ENCODE measurements at places on chromosomes 6 and 20. TPM values are rescaled to one million over a fixed set of nuclear protein-coding genes. Genes with fewer than 3 reads are reported as not detected.
A peak's percentile ranks its signal among the peaks of the same experiment; 100 is the strongest.

DNA sequence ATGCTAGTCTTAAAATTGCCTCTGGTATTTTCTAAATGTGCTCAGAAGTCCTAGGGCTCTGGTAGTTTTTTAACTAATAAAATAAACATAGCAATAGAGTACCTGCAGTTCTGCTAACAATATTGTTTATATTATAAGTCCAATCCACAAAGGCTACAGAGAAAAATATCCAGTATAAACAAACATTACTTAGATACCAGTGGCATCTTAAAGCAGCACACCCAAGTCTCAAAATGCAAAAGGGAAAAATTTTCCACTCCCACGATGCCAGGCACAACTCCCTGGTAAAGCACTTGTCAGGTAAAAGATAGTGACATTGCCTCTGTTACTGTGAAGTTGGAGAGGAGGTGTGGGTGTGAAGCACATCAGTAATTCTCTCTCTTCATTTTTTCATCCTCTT, 123.3 kb downstream of the OGFRL1 start:
- H3K27ac ChIP-seq: no peak overlapping the region
- H3K4me1 ChIP-seq: peaks cover 41% of the 10 kb centered on the region
- no peaks in the 10 kb centered on the region for H3K27me3 ChIP-seq
- H3K4me3 ChIP-seq: no peak overlapping the region
- peaks cover 12% of the 10 kb centered on the region for H3K36me3 ChIP-seq
- DNase-seq: no peak

GRCh38 chr20:17966432-17967310, 1.9 kb downstream of the SNX5 start:
- no peak for DNase-seq
- H3K36me3 ChIP-seq: peaks cover 3% of the 10 kb centered on the region
- H3K27ac ChIP-seq: peak overlapping the region; percentile 90
- peaks cover 71% of the 10 kb centered on the region for H3K4me1 ChIP-seq
- H3K27me3 ChIP-seq: no peaks in the 10 kb centered on the region

DNA sequence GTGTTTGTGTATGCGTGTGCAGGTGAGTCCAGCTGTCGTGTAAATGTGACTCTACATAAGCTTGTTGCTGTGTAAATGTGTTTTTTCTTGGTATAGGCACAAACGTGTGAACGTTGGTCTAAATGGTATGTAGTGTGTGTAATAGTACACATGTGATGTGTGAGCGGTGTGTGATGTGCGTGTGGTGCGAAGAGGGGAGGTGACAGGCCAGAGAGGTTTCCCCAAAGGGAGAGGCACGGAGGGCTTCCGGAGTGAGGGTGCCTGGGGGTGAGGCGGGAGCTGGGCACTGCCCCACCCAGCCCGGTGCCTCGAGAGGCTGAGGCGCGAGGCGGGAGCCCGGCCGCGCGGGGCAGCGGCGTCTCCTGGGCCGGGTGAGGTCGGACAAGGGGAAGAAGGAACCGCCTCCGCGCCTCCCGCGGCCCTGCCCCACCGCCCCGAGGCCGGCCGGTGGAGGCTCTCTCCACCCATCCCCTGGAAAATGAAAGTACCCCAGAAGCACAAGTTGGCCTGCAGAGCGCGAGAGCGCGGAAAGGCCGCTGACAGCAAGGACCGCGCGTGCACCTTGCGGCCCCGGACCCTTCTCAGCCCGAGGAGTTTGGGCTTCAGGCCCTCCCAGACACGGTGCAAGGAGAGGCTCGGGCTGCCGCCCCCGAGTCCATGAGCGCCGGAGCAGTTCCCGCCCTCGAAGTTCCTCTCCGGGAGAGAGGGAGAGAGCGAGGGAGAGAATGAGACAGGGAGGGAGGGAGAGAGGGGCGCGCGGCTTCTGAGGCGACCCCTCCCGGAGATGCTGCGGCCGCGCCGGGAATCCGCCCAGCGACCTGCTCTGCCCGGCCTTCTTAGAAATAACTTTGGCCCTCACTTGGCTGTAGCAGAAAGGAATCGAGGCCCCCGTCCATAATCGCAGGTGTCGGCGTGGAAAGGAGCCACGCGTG, 43.2 kb upstream of the OSTM1 start:
- peaks cover 62% of the 10 kb centered on the region for H3K27me3 ChIP-seq
- H3K27ac ChIP-seq: peak overlapping the region; percentile 50
- no peak for DNase-seq
- H3K36me3 ChIP-seq: no peaks in the 10 kb centered on the region
- peak overlapping the region; percentile 72 for H3K4me3 ChIP-seq
- H3K4me1 ChIP-seq: peaks cover 45% of the 10 kb centered on the region

- no peaks in the 10 kb centered on the region for H3K36me3 ChIP-seq
- no peak for DNase-seq
- H3K27me3 ChIP-seq: no peaks in the 10 kb centered on the region
- H3K4me1 ChIP-seq: peaks cover 64% of the 10 kb centered on the region
- no peak overlapping the region for H3K4me3 ChIP-seq
- H3K27ac ChIP-seq: peak overlapping the region; percentile 62
These were observed 45.6 kb downstream of the ARID1B start for GRCh38 chr6:156822747-156823206.

- no peaks in the 10 kb centered on the region for H3K36me3 ChIP-seq
- peaks cover 26% of the 10 kb centered on the region for H3K4me1 ChIP-seq
- peak; percentile 47 for DNase-seq
- H3K4me3 ChIP-seq: peak overlapping the region; percentile 5
These were observed 54.1 kb downstream of the FGD2 start for GRCh38 chr6:37059344-37060194.

DNA sequence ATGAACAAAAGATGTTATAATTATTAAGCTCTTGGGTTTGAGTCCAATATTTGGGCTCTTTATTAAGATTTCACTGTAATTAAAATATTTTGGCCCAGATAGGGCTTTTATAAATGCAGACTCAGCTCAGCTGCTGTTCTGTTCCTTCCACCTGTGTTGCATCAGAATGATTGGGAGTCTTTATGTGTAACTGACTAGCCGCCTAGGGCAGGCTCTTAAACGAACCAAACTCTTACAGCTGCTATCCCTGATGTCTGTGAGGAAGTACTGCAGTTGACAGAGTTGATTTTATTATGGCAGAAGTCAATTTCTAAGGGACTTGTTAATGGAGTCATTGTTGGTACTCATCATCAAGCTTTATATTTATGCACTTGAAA, 144.7 kb downstream of the MYO6 start:
- H3K4me3 ChIP-seq: no peak overlapping the region
- DNase-seq: no peak
- peaks cover 4% of the 10 kb centered on the region for H3K4me1 ChIP-seq
- no peaks in the 10 kb centered on the region for H3K27me3 ChIP-seq
- peaks cover 9% of the 10 kb centered on the region for H3K36me3 ChIP-seq
- H3K27ac ChIP-seq: no peak overlapping the region

GRCh38 chr6:157145656-157146285, 177.5 kb downstream of the TMEM242 start:
- H3K27ac ChIP-seq: peak overlapping the region; percentile 37
- H3K36me3 ChIP-seq: peaks cover 8% of the 10 kb centered on the region
- DNase-seq: no peak
- peaks cover 73% of the 10 kb centered on the region for H3K4me1 ChIP-seq

The NXT1 gene
- 16.9 TPM for total RNA-seq

The RAET1G gene
- total RNA-seq: 0.60 TPM

The RAB44 gene
- not detected for total RNA-seq

The C20orf202 gene
- not detected for total RNA-seq

The CARMIL1 gene
- total RNA-seq: 16.4 TPM

The LINC00237 gene
- total RNA-seq: not detected
